ENCODE measurements at places on chromosomes 16 and 17.
A peak's percentile ranks its signal among the peaks of the same experiment; 100 is the strongest.

- DNase-seq = no peak
Observed at GRCh38 chr17:66443166-66443565, 140.8 kb downstream of the PRKCA start.

- DNase-seq = no peak
Observed at GRCh38 chr16:52296076-52296475, 250.9 kb downstream of the TOX3 start.

GRCh38 chr17:50018909-50019308 lies 23.9 kb upstream of the DLX3 start:
- no peak for DNase-seq

GRCh38 chr17:33297643-33298042 lies 4.5 kb upstream of the ASIC2 start:
- DNase-seq = no peak

- DNase-seq = no peak
Observed at GRCh38 chr17:7113273-7114071, 1.1 kb downstream of the ASGR2 start.

- no peak for DNase-seq
Observed at GRCh38 chr16:50335196-50335958, 33.4 kb downstream of the BRD7 start.

- no peak for DNase-seq
Observed at GRCh38 chr16:2507665-2508064, 6.1 kb upstream of the ATP6V0C start.

DNA sequence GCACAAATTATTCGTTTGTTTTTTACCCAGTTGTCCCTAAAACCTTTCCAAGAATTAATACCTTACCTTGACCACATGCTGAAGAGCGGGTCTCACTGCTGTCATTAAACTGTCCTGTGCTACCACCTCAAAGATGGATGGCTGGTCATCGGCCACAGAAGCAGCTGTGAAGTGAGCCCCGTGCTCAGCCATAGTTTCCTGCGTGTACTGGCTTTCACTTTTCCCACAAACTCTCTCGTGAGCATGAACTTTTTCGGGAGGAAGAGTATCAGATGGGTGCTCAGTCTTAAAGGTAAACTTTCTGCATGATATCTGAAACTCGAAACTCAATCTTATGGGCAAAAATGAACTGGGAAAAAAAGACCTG lies 558 bp downstream of the PEX12 start:
- DNase-seq = no peak

GRCh38 chr17:76106703-76107102 lies 3.1 kb upstream of the EXOC7 start:
- no peak for DNase-seq

DNA sequence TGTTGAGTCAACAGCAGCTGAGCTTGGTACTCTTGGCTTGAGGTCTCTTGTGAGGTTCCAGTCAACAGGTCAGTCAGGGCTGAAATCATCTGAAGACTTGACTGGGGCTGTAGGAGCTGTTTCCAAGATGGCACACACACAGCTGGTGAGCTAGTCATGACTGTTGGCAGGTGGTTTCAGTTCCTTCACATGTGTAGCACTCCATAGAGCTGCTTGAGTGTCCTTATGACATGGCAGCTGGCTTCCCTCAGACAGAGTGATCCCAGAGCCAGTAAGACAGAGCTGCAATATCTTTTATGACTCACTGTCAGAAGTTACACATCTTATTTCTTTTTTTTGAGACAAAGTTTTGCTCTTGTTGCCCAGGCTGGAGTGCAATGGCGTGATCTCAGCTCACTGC lies 19.5 kb upstream of the GAS7 start:
- no peak for DNase-seq

GRCh38 chr17:64769712-64770111 lies 107.6 kb upstream of the SMURF2 start:
- no peak for DNase-seq

DNA sequence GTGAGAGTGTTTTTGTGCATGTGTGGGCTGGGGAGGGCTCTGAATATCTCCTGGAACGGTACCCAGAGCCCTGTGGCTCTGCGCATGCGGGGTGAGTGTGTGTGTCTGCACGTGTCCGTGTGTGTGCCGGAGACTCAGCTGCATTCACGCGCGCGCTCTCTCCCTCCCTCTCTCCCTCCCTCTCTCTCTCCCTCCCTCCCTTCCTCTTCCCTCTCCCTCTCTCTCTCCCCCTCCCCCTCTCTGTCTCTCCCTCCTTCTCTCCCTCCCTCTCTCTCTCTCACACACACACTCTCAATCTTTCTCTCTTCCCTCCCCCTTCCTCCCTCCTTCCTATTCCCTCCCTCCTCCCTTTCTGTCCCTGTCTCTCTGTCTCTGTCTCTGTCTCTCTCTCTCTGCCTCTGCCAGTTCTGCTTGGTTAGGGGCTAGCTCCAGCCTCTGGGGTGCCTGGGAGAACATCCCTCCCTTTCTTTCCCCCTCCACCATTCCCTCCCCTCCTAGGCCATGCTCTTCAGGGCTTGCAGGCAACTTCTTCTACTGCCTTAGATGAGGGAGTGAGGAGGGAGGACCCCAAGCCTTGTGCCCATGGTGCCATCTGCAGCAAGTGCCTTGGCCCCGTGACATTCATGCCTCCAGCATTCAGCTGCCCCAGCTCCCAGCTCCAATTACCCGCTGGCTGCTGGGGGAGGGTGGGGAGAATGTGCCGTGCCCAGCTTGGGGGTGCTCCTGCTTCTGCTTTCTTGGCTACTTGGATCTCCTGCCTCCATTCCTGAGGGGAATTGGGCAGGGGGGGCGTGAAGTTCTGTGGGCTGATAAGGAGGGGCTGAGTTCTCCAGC lies 6.4 kb downstream of the THRA start:
- peak; percentile 60 for DNase-seq

DNA sequence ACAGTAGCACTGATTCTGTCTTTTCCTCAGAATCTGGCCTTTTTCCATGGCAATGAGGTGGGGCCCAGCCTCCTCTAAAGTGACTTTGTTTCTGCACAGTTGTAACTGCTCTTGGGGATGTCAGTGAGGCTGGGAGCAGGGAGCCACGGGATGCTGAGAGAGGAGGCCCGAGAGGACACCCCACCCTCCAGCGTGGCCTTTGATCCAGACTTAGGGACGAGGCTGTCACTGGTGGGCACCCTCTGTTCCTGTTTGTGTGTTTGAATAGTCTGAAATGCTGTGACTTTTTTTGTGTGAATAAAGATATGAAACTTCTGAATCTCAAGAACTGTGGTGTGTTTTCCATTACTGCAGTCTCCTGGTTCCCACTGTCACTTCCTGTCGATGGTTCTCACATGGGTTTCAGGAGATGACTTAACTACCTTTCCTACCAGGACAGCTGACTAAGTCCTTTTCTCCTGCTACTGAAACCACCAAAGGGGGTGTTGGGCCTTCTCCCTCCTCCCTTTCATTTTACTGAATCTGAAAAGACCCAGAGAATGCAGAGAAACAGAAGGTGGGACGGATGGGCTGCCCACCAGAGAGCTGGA lies 18.6 kb downstream of the KCTD2 start:
- DNase-seq = no peak

DNA sequence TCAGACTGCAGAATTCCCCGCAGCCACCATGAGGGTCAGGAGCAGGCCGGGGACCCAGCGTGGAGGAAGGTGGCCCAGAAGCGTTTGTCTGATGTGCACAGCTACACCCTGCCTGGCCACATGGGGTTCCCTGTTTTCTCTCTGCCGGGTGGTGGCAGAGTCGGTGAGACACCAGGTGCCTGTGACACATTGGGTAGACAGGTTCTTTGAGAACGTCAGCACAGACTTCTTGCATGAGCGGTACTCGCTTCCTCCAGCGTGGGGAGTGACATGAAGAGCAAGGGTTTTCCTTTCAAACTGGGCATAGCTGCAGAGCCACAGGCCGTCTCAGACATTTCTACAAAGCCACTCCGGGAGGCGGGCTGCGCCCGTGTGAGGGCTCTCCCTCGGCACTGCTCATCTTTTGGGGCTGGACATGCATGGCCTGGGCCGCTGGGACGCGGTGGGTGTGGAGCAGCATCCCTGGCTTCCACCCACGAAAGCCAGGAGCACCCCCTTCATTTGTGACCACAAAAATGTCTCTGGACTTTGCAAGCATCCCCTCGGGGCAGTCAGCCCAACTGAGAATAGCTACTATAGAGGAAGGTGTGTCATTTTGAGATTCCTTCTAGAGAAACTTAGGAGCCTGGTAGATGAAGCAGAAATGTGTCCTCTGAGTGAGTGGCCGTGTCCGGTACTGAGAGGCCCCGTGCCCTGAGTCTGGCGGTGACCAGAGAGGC lies 26.0 kb downstream of the NME3 start:
- no peak for DNase-seq

GRCh38 chr16:11016524-11016988 lies 72.2 kb downstream of the CLEC16A start:
- no peak for DNase-seq

- DNase-seq = no peak
Observed at GRCh38 chr17:12318571-12319266, 298.0 kb downstream of the MAP2K4 start.

GRCh38 chr16:50448522-50448921 lies 79.7 kb upstream of the BRD7 start:
- peak; percentile 81 for DNase-seq

- no peak for DNase-seq
Observed at GRCh38 chr16:28543072-28543471, 4.3 kb upstream of the NUPR1 start.

DNA sequence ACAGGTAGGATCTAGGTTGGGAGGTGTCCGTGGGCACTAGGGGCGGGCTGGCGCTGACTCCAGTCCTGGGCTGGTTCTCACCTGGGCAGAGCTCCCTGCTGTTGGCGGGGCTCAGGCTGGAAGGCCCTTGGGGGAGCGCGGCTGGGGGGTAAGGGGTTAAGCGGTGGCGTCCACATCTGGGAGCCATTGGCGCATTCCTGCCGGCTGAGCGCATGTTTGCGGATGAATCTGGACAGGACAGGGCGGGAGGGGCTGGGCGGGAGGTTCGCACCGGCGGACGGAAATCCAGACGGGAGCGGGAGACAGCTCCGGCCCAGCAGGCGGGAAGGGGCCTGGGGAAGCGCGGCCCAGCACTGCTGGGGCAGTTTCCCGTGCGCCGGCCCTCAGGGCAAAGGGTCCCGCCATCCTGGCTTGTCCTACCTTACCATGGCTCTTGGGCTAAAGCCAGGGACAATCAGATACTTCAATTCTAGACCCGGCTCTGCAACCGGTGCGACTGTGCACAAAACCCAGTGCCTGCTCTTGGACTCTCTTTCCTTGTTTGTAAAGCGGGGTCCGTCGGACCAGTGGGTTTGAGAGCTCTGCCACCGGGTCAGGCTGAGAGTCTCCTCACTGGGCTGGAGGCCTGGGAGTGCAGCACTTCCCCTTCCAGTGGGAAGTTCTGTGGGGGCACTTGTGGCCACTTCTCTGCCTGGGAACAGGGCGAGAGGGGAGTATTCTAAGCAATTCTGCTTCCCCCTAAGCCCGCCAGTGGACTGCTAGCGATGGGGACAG lies 7.8 kb downstream of the RARA start:
- DNase-seq = peak; percentile 85

- DNase-seq = no peak
Observed at GRCh38 chr17:56426901-56427300, 166.6 kb upstream of the NOG start.

- DNase-seq = no peak
Observed at GRCh38 chr17:49349541-49349940, 12.5 kb downstream of the ZNF652 start.

- DNase-seq = no peak
Observed at GRCh38 chr16:88289968-88290401, 92.8 kb upstream of the ZNF469 start.

GRCh38 chr16:5709889-5710288 lies 612.3 kb upstream of the EEF2KMT start:
- peak; percentile 82 for DNase-seq
